Large intestine (tissue), 12 donors: ENCODE measurements at places on chromosomes 5 and 9.

DNA sequence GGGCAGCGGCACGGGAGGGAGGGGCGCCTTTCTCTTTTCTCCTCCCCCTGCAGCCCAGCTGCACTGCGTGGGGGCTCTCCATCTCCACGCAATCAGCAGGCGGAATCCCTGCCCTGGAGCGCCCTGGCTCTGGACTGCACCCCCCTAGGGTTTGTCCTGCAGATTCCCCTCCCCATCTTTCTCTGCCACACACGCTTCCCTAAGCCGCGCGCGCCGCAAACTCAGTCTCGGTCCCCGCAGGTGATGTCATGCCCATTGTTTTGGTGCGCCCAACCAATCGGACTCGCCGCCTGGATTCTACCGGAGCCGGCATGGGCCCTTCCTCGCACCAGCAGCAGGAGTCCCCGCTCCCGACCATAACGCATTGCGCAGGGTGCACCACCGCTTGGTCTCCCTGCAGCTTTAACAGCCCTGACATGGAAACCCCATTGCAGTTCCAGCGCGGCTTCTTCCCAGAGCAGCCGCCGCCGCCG lies at the start of gene KCNN2:
Gene KCNN2, plus strand, starts transcription at position 347 of the 473 bp plus-strand sequence. Its CDS starts 70 bp downstream, at position 417.
- peak; percentile 21 for DNase-seq

DNA sequence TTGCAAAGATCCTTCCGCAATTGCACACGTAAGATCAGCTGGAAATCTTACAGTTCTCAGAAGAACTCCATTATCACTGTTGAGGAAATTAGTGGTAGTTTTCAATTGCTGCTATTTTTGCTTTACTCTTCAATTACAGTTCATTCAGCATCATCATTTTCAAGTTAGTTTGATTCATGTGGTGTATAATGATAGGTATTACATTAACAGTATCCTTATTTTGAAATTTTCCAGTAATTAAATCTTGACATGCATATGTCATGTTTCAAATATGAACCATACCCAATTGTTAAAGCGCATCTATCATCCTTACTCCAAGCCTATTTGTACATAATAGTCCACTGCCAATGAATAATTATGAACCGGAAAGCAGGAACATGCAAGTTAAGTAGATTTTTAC lies 60.3 kb downstream of the NR6A1 start:
- no peak for DNase-seq

DNA sequence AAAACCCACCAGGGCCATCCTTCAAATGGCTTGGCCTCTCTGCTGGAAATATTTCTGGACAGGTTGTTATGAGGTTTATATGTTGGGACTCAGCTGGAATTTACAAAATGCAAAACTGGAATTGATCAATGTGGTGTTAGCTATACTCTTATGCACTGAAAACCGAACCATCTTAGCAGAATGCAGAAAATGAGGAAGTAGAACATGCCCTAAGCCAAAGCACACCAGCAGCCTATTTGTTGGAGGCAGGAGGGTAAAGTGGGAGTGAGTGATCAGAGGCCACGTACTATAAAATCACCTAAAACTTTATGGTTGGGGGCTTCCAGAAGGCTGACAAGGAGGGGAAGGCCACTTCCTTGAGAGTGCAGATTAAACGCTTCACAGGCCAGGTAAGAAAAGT lies 63.6 kb upstream of the C5orf63 start:
- DNase-seq: no peak

- DNase-seq: peak; percentile 32
Observed at GRCh38 chr5:82164977-82165713, 113.0 kb downstream of the RPS23 start.

- no peak for DNase-seq
Observed at GRCh38 chr5:55829956-55830355, 21.2 kb upstream of the IL31RA start.

GRCh38 chr5:95858661-95859595 lies 36.4 kb upstream of the GLRX start:
- DNase-seq: peak; percentile 84

DNA sequence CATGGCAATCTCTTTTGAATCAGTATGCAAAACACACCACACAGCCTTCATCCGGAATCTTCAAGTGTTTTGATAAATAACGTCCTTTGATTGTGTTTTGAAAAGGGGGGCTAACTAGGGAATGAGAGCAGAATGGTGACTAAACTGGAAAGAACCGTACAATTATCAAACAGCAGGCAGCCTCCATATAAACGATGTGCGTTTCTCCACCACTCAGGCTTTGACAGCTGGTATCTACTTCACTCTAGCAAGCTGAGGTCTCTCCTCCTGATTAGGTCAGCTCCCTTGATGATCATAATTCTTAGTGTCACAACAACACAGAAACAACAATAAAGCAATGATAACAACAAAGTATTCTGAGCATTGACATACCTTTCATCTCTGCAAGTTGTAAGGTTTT lies 465.9 kb downstream of the TUSC1 start:
- no peak for DNase-seq

- no peak for DNase-seq
Observed at GRCh38 chr9:127405344-127406125, 8.6 kb downstream of the SLC2A8 start.

DNA sequence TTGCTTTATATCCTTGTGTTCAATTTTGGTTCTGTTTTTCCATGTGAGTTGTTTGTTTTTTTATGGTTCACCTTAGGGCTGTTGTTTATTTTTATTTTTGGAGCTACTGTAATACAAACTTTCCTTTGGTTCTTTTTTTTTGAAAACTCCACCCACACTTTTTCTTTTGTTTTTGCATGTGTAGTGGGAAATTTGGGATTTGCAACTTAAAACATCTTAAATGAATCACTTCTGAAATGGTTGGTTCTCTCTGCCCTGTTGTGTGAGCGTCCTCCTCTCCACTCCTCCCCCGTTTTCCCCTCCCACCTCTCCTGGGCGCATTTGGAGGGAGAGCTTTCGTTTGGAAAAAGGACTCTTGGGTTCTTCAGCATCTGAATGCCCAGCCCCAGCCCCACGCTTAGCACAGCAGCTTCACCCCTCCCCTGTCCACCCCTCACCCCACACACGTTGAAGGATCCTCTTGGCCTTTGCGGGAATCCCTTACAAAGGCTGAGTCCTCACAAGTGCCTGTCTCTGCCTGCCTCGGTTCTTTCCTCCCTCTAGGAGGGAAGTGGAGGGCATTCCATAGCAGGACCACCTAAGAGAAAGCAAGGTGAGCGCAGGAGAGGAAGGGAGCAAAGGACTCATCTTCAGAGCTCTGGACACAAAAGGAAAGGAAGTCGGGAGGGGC lies 67.2 kb downstream of the DMRT1 start:
- DNase-seq: no peak

DNA sequence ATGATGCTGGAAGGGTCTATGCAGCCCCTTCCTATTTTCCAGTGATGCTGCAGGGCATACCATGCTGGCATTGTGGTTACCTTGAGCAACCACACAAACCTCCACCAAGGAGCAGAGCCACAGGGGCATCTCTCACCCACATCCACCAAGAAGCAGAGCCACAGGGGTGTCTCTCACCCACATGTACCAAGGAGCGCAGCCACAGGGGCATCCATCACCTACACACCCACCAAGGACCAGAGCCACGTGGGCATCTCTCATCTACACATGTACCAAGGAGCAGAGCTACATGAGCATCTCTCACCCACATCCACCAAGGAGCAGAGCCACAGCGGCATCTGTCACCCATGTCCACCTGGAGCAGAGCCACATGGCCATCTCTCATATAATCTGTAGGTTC lies 8.8 kb upstream of the GM2A start:
- no peak for DNase-seq

GRCh38 chr9:131594906-131595665 lies 49.8 kb downstream of the PRRT1B start:
- DNase-seq: no peak

DNA sequence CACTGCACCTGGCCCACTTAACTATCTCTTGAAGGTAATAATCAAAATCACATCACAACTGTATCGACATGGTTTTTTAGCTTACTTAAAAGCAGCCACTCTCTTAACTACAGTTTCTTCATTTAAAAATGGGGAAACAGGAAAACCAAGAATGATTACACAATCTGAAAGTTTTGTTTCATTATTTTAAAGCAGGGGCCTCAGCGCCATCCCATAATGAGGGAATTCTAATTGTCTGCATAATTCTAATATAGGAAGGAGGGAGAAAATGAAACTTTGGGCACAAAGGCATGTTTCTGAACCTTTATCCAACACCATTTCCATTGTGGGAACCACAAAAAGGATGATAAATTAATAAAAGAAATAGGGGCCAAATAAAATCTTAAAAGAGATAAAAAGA lies 7.6 kb downstream of the HACD4 start:
- no peak for DNase-seq

DNA sequence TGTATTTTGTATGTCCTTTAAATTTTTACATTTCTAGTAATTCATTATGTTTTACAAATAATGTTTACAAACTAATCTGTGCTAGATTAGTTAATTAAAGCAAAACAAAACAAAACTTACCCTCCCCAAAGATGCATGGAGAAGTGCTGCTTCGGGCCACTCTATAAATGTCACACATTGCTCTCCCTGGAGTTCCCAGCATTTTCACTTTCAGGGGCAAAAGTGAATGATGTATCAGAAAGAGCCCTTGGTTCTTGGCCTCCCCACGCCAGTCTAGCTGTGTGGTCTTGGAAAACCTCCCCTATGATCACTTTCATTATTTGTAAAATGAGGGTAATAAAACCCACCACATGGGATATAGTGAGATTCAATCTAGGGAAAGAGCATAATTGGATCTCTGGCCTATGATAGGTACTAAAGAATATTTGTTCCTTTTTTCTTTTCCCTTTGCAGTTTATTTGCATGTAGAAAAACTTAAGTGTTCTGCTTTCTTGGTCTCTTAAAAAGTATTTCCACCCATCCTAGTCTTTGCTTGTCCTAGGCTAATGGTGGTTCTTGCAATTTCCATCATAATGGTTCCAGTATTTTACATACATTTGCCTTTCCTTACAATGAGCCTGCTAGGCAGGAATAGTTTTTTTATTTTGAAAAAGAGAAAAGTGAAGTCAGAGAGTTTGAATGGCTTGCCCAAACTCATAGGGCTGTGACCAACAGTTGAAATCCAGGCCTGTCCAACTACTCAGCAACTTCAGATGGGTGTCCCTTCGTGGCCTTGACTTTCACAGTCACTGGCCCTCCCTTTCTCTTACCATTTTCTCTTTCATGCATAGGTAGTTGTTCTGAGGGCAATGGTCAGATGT lies 184.5 kb upstream of the KLF4 start:
- no peak for DNase-seq
